ENCODE measurements at places on chromosomes 1 and 21. TPM values are rescaled to one million over a fixed set of nuclear protein-coding genes. Genes with fewer than 3 reads are reported as not detected.

- peaks cover 7% of the 10 kb centered on the region for H3K27me3 ChIP-seq
- no peak overlapping the region for H3K27ac ChIP-seq
- DNase-seq = no peak
- H3K4me3 ChIP-seq = no peak overlapping the region
- no peaks in the 10 kb centered on the region for H3K36me3 ChIP-seq
Observed at GRCh38 chr1:30382496-30382895, 340.9 kb downstream of the MATN1 start.

GRCh38 chr1:185896863-185897262, 162.7 kb downstream of the HMCN1 start:
- H3K27ac ChIP-seq = no peak overlapping the region
- no peaks in the 10 kb centered on the region for H3K27me3 ChIP-seq
- DNase-seq = no peak
- no peak overlapping the region for H3K4me3 ChIP-seq
- no peaks in the 10 kb centered on the region for H3K4me1 ChIP-seq
- H3K36me3 ChIP-seq = no peaks in the 10 kb centered on the region

- H3K27ac ChIP-seq = no peak overlapping the region
- H3K4me3 ChIP-seq = no peak overlapping the region
- H3K27me3 ChIP-seq = no peaks in the 10 kb centered on the region
- no peak for DNase-seq
- H3K4me1 ChIP-seq = peaks cover 3% of the 10 kb centered on the region
- H3K36me3 ChIP-seq = no peaks in the 10 kb centered on the region
Observed at GRCh38 chr21:15221799-15222386, 157.1 kb upstream of the NRIP1 start.

DNA sequence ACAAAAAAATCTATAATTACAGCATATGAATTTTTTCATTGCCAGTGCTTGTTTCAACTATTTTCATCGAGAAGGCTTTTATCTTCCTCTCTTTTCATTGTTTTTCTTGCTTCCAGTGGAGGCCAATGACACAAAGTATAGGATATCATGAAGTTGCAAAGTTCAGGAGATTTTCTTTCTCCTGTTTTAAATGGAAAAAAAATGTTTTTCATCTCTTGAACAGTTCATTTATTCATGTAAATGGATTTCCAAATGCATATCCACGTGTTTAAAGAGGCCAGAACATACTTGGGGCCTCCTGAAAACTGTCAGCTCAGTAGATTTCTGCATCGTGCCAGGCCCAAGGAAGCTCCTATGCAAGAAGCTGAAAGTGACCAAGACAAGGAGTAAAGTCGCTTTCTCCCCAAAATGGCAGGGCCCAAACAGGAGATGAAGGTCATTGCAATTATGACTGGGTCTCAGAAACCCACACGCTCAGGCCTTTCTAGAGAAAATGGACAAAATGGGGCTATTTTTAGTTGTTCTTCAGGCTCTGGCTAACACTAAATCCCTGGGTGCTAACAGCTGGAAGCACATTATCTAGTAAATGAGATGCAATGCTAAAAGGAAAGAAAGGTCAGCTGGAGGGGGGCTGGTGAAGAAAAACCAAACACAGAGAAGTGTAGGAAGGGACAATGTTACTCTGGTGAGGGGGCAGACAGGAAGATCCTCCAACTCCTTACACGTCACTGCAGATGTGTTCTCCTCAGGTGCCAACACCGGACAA, 136.9 kb upstream of the C8B start:
- no peaks in the 10 kb centered on the region for H3K27me3 ChIP-seq
- H3K4me3 ChIP-seq = no peak overlapping the region
- DNase-seq = no peak

- H3K27ac ChIP-seq = no peak overlapping the region
- H3K4me1 ChIP-seq = peaks cover 3% of the 10 kb centered on the region
- DNase-seq = no peak
- H3K27me3 ChIP-seq = no peaks in the 10 kb centered on the region
- no peaks in the 10 kb centered on the region for H3K36me3 ChIP-seq
Observed at GRCh38 chr1:54987427-54987826, 7.0 kb downstream of the TMEM61 start.

- no peaks in the 10 kb centered on the region for H3K4me1 ChIP-seq
- H3K4me3 ChIP-seq = no peak overlapping the region
- no peaks in the 10 kb centered on the region for H3K36me3 ChIP-seq
- no peak for DNase-seq
- H3K27ac ChIP-seq = no peak overlapping the region
- peaks cover 8% of the 10 kb centered on the region for H3K27me3 ChIP-seq
Observed at GRCh38 chr1:18703041-18703621, 72.5 kb downstream of the PAX7 start.

DNA sequence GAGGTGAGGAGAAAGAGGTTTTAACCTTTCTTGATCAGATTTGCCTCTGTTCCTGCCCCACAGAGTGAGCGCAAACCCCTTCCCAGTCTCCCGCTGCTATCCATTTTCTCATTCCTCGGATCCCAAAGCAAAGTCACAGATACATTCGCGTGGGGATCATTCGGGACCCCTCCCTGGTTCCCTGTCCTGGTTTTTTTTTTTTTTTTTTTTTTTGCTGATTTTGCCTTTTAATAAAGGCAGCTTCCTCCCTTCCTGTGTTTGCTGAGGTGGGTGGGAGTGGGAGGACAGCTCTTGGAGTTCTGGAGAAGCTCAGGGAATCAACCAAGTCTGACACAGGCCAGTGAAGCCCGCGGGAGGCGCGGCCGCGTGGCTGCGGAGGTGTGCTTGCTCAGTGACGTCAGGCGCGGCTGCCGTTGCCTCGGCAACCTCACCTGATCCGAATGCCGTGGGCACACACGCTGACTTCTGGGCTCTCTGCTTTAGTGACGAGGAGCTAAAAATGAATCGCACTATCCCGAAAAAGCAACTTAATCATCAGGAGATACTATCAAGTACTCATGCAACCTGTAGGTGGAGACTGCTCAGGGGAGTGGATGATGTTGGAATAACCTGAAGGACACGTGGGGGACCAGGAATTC, 106.4 kb downstream of the TBX19 start:
- no peaks in the 10 kb centered on the region for H3K36me3 ChIP-seq
- H3K4me3 ChIP-seq = no peak overlapping the region
- no peaks in the 10 kb centered on the region for H3K27me3 ChIP-seq
- DNase-seq = peak; percentile 33
- H3K27ac ChIP-seq = no peak overlapping the region

DPYD gene
- 19.7 TPM for total RNA-seq

GRCh38 chr1:231736464-231736863, 109.9 kb downstream of the DISC1 start:
- no peaks in the 10 kb centered on the region for H3K27me3 ChIP-seq
- H3K36me3 ChIP-seq = no peaks in the 10 kb centered on the region
- no peak overlapping the region for H3K27ac ChIP-seq
- no peak overlapping the region for H3K4me3 ChIP-seq
- DNase-seq = no peak

GRCh38 chr1:241641773-241642592, 1.8 kb upstream of the CHML start:
- H3K27ac ChIP-seq = no peak overlapping the region
- no peaks in the 10 kb centered on the region for H3K36me3 ChIP-seq
- no peaks in the 10 kb centered on the region for H3K27me3 ChIP-seq
- DNase-seq = no peak
- no peaks in the 10 kb centered on the region for H3K4me1 ChIP-seq

DNA sequence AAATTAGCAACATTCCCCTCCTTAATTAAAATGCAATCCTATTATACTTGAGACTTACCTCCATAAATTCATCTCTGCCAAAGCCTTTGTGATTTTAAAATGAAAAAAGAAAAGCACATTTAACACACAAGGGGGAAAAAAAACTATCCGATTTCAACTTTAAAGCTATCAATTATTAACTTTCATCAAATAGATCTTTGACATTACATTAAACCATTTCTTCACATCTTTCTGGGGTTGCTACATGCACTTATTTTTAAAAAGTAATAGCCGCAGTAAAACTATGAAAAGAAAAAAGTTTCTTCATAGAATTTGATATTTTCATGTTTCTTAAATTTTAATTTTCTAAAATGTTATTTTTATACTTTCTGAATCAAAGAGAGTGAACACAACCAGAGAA, 71.0 kb downstream of the EVI5 start:
- no peak for DNase-seq
- H3K27me3 ChIP-seq = no peaks in the 10 kb centered on the region
- no peak overlapping the region for H3K4me3 ChIP-seq

- H3K4me1 ChIP-seq = no peaks in the 10 kb centered on the region
- no peak for DNase-seq
- no peak overlapping the region for H3K27ac ChIP-seq
- no peaks in the 10 kb centered on the region for H3K36me3 ChIP-seq
- no peaks in the 10 kb centered on the region for H3K27me3 ChIP-seq
- H3K4me3 ChIP-seq = no peak overlapping the region
Observed at GRCh38 chr1:217332431-217333065, 298.3 kb downstream of the GPATCH2 start.

ROR1 gene
- total RNA-seq = 7.3 TPM

GRCh38 chr21:44816761-44817505, 929 bp downstream of the SUMO3 start:
- H3K4me3 ChIP-seq = peak overlapping the region; percentile 85
- H3K27ac ChIP-seq = peak overlapping the region; percentile 14
- H3K27me3 ChIP-seq = no peaks in the 10 kb centered on the region
- H3K36me3 ChIP-seq = no peaks in the 10 kb centered on the region
- peaks cover 2% of the 10 kb centered on the region for H3K4me1 ChIP-seq

DNA sequence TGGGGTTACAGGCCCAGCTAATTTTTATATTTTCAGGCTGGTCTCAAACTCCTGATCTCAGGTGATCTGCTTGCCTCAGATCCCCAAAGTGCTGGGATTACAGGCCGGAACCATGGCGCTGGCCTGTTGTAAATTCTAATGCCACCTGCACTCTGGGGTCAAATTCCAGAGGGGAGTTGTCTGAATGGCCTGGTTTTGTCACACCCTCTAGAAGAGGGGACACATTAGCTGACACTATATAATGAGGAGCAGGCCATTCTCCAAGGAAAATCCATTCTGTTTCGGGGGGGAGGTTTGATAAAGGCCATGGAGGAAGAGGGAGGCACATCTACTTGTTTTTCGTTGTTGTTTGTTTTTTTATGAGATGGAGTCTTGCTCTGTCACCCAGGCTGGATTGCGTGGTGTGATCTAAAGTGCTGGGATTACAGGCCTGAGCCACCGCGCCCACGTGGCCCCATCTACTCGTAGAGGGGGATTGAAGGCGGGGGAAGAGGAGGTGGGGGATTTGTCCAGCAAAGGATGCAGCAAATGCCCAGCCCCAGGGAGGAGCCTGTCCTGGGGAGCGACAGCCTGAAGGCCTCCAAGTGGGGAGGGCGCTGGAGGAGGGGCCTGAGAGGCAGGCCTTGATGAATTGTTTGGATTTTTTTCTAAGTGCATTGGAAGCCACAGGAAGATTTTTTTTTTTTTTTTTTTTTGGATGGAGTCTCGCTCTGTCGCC, 78.4 kb upstream of the SLC45A1 start:
- peak overlapping the region; percentile 48 for H3K27ac ChIP-seq
- no peak overlapping the region for H3K4me3 ChIP-seq
- H3K36me3 ChIP-seq = no peaks in the 10 kb centered on the region
- DNase-seq = no peak
- peaks cover 2% of the 10 kb centered on the region for H3K4me1 ChIP-seq
- no peaks in the 10 kb centered on the region for H3K27me3 ChIP-seq

CLCA4 gene
- total RNA-seq = 0.80 TPM

DNA sequence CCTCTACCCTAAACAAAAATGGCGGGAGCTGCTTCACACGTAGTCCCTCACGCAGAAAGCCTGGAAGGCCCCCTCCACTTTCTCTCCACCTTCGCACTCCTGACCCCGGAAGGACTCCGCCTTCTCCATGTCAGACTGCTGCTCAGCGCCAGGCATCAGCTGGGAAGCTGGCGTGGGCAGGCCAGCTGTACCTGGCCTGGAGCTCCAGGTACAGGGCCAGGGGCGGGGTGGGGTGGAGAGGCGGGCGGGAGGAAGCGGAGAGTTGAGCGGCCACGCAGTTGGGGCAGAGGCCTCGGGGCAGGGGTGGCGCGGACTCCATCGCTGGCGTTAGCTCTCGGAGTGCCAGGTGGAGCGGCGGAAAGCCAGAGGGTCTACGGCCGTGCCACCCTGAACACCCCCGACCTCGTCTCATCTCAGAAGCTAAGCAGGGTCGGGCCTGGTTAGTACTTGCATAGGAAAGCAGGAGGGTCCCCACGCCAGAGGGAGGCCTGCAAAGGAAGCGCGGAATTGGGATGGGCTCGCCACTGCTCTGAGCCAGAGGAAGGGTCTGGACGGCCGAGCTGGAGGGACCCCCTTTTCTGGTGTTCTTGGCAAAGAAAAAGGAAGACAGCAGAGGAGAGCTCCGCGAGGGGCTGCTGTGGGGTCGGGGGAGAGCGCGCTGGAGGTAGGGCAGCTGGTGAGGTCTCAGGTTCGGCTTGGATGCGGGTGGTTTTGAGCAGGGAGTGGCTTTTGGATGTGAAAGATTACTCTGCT, at the start of gene MIGA1:
MIGA1 (plus strand) TSS at position 121 of the 753 bp plus-strand sequence. CDS start 3,604 bp downstream, outside the sequence.
- peak; percentile 90 for DNase-seq
- peaks cover 2% of the 10 kb centered on the region for H3K36me3 ChIP-seq

GSTM1 gene
- total RNA-seq = not detected

USH2A gene
- not detected for total RNA-seq

DNA sequence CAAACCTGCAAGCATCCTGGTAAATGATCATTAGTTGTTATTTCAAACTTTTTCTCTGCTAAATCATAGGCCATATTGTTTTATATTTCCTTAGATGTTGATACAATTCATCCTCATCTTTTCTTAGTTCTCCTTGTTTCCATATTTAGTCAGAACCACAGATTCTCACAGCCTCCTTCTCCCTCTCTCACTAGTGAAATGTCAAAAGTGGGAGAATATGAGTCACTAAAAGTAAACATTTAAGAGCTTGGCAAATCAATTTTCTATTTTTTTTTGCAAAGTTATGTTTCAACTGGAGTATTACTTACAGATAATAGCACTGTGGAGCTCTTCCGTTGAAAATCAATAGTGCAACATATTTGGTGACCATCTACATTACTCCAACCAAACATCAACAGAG, 308.8 kb downstream of the COL11A1 start:
- no peaks in the 10 kb centered on the region for H3K27me3 ChIP-seq
- H3K4me1 ChIP-seq = no peaks in the 10 kb centered on the region
- no peak for DNase-seq

FMO3 gene
- total RNA-seq = 0.23 TPM

DNA sequence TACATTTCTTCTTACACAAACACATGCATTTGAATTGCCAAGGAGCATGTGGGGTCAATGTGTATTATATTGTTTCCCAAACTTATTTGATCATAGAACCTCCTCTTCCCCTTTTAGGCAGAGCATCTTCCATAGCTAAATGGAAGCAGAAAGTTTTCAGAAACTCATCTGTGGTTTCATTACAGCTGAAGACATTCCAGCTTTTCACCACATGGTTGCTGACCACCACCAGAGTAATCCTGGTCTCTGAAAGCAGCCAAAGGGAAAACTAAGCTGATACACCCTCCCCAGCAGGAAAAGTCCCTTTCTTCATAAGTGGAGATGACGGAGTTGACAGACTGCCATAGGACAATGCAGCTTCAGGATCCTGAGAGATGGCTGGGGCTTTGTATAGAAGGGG, 30.2 kb upstream of the OTUD3 start:
- H3K36me3 ChIP-seq = no peaks in the 10 kb centered on the region
- no peak overlapping the region for H3K27ac ChIP-seq
- H3K4me1 ChIP-seq = no peaks in the 10 kb centered on the region
- H3K4me3 ChIP-seq = no peak overlapping the region
- no peaks in the 10 kb centered on the region for H3K27me3 ChIP-seq

GRCh38 chr1:91764471-91765115, 121.4 kb downstream of the TGFBR3 start:
- H3K4me3 ChIP-seq = no peak overlapping the region
- no peaks in the 10 kb centered on the region for H3K36me3 ChIP-seq
- DNase-seq = no peak
- H3K27me3 ChIP-seq = no peaks in the 10 kb centered on the region
